ENCODE measurements at places on chromosomes 4 and X.

DNA sequence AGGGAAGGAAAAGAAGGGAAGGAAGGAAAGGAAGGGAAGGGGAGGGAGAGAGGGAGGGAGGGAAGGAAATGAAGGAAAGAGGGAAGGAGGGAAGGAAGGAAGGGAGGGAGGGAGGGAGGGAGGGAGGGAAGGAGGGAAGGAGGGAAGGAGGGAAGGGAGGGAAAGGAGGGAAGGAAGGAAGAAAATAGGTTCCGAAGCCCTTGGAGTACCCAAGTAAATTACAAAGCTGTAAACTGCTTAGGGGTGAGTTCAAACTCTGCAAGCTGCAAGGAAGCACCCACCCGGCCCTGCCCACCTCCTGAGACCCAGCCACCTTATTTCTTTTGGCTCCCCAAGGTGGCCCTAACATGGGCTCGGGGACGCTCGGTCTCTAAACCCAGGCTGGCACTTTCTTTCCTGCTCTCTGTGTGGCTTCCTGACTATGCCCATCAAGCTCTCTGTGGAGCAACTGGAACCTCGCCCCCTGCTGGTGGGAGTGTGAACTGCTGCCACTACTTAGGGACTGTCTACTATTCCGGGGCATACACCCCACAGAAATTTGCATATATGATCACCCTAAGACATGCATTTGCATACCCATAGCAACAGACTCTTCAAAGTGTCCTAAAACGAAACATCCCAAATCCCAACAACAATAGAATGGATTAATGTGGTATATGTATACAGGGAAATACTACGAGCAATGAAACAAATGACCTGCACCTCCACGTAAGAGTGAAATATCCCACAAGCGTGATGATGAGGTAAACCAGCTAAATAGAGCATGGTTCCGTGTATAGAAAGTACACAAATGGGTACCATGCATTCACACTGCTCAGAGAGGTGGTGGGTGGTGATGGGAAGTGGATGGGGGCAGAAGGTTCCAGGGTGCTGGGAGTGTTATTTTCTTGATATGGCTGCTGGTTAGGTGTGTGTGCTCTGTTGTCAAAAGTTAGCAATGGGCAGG lies 151.7 kb upstream of the TBL1X start:
- no peak for DNase-seq

DNA sequence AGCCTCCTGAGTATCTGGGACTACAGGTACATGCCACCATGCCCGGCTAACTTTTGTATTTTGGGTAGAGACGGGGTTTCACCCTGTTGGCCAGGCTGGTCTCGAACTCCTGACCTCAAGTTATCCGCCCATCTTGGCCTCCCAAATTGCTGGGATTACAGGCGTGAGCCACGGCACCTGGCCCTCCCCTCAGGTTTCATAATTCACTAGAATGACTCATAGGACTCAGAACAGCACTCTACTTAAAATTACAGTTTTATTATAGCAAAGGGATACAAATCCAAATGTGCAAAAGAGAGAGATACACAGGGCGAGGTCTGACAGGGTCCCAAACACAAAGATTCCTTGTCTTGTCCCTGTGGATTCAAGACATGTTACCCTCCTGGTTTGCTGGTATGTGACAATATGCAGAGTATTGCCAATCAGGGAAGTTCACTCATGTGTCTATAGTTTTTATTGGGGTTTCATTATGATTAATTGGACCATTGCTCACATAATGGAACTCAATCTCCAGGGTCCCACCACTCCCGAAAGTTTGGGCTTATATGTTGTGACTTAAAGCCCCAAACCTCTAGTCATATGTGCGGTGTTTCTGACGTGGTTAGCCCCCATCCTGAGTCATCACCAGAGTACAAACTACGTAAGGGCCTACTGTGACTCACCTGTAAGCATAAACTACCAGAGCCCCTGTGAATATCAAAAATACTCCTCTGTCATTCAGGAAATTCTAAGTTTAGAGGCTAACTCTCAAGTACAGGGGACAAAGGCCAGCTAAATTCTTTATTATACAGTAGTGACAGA lies 5.2 kb downstream of the YIPF6 start:
- no peak for DNase-seq

DNA sequence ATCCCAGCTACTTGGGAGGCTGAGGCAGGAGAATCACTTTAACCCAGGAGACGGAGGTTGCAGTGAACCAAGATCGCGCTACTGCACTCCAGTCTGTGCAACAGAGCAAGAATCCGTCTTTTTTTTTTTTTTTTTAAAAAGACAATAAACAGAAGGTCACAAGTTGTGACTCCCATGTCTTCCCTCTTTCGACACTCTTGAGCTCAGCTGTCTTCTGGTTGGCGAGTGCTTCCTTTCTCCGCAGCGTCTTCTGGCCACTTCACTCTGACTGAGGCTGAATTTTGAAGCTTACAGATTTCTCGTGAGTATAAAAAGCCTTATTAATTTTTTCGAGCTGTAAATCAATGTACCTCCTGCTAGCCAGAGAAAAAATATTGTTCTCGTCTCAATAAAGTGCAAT lies 124.9 kb downstream of the STOX2 start:
- DNase-seq, result no peak

- no peak for DNase-seq
Measured at GRCh38 chrX:109125304-109125703, 356.6 kb downstream of the GUCY2F start.

- DNase-seq, result no peak
Measured at GRCh38 chr4:37245391-37245954, 930 bp downstream of the NWD2 start.

GRCh38 chr4:4858527-4859324 lies 739 bp upstream of the MSX1 start:
- DNase-seq, result no peak

DNA sequence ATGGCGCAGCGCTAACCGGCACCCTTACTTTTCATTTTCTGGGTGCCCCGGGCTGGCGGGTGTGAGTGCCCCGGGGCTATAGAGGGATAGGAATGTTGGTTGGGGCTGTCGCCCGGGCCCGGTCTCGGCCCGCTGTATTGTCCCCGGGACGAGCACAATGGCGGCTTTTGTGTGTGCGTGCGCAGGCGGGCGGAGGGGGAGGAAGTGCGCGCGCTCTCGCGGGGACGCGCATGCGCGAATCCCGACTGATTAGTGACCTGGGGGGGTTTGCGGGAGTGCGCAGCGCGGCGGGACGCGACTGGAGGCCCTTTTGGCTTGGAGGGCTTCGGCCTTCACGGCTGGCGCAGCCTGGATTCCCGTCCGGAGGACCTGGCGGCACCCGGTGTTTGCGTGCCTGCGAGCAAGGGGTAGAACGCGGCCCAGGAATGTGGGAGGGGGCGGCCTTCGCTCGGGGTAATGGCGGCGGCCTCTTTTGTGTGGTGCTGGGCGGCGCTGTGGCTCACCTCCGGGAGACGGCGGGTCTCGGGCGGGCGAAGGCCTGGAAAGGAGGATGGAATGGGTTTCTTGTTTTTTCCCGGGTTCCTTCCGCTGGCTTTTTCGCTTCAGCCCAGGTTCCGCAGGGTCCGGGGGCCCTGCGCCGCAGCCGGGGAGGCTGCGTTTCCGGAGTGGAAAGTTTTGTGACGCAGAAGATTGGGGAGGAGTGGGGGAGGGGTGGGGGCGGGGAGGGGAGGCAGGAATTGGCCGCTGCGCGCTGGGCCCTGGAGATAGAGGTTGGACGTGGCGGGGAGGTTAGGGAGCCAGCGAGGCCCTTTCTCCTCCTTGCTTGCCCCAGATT lies 618 bp downstream of the DDX3X start:
- DNase-seq, result no peak

GRCh38 chrX:101385795-101386541 lies at the start of gene BTK:
Gene BTK (minus strand): TSS chrX:101386191. CDS start chrX:101375284, 10,907 bp downstream.
- DNase-seq, result no peak

- DNase-seq, result no peak
Measured at GRCh38 chr4:52555356-52555716, 103.8 kb downstream of the USP46 start.

- no peak for DNase-seq
Measured at GRCh38 chr4:140242357-140243277, 88.6 kb upstream of the MAML3 start.

- DNase-seq, result no peak
Measured at GRCh38 chrX:78822157-78822690, 74.7 kb downstream of the LPAR4 start.

- no peak for DNase-seq
Measured at GRCh38 chr4:173365359-173365996, 5.3 kb upstream of the SAP30 start.

DNA sequence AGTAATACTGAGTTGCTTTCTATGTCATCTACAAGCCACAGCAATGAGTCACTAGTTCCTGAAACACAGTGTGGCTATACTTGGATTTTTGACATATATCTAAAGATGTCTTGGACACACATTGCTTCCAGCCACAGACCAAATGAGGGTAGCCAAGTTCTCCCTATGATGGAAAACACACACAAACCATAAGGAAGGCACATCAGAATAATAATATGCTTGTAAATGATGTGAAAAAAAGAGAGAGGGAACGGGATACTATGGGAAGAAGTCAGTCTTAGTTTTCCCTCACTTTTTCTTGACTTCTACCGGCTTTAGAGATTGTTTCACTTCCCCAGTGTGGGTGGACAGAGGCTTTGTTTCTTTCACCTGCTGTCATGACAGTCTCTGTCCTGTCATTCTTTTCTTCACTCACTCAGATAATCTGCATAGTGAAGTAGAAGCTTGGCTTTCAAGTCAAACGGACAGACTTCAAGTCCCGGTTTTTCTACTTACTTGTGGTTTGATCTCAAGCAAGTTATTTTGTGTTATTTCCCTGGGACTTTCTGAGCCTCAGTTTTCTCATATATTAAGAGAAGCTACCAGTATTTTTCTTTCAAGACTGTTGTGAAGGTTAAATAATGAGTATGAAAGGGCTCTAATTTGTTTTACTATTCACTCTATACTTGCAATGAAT lies 34.7 kb downstream of the P2RY10 start:
- no peak for DNase-seq

- no peak for DNase-seq
Measured at GRCh38 chr4:184824081-184824775, 1.5 kb downstream of the ACSL1 start.

- DNase-seq, result no peak
Measured at GRCh38 chr4:117135634-117136354, 50.4 kb upstream of the TRAM1L1 start.

GRCh38 chrX:13699183-13699826 lies 10.4 kb downstream of the RAB9A start:
- DNase-seq, result no peak

GRCh38 chrX:129843209-129843458 lies 552 bp downstream of the ZDHHC9 start:
- no peak for DNase-seq

DNA sequence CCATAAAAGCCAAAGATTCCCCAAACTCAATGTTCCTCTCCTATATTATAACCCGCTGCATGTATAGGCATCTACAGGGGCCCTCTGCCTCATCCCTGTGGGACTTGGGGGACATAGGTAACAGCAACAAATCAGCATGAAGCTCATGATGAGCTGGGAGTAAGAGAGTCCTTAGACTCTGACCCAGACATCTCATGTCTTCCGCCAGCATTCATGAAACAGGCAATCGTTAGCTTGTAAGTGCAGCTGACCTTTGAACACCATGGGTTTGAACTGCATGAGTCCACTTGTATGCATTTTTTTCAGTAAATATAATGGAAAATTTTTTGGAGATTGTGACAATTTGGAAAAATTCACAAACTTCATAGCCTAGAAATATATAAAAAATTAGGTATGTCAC lies 10.4 kb upstream of the SCOC start:
- DNase-seq, result no peak

DNA sequence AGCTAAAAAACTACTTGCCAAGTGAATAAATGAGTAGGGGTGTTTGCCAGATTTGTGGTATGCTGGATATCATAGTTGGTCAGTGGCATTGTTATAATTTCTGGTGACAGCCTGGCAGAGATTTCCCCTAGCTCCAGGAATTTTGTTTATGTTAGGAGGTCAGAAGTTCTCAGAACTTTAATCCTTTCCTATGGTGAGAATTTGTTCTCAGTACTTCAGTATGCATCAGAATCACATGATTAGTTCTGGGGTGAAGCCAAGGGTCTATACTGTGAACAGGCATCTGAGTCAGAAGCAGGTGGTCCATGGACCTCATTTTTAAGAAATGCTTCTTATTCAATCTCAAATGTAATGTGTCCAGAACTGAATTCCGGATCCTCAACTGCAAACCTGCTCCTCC lies 10.5 kb downstream of the RASSF6 start:
- no peak for DNase-seq

DNA sequence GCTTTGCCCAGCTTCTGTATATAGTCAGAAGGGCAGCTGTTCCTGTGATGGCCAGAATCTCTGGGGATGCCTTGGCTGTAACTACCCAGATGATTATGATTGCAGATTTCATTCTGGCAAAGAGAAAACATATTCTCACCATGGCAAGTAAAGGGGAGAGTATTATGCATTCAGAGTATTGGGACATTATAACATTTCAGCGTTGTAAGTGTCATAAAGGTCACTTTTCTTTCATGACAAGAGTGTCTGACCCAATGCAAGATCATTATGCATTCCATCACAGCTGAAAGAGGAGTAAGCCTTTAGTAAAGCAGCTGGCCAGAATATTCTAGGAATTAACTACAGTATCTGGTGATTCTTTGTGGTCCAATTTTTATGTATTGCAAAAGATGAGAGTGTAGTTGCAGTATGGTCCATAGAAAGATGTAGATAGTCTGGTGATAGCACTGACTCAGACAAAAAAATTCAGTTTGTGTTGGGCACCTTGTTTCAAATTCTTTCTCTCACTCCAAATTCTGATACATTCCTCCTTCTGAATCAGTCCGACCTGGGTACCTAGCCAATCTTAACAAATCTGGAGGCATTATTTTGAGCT lies 2366.3 kb downstream of the PCDH7 start:
- DNase-seq, result no peak

- no peak for DNase-seq
Measured at GRCh38 chr4:125072269-125072668, 242.5 kb upstream of the FAT4 start.

- DNase-seq, result no peak
Measured at GRCh38 chrX:12890467-12890866, 16.0 kb upstream of the TLR8 start.

DNA sequence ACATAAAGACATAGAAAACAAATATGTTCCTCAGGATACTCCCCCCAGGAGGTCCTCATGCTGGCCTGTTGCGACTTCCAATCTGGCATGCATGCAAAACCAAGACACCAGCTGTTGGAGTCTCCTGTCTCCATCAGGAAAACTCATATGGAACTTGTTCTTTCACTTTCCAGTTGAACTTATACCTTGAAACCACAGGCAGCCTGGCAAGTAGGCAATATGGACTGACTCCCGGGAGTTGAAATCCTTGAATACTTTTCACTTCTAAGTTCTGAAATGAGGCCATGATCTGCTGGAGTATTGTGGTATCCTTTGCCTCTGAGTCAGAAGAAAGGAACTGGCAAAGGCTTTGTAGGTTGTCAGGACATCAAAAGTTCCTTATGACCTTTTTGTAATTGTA lies 444.2 kb downstream of the IDS start:
- no peak for DNase-seq

- peak; percentile 44 for DNase-seq
Measured at GRCh38 chr4:139656614-139657486, 8.8 kb upstream of the MGST2 start.

Data from NCI-H2081 treated with DMSO at 0.1 percent for 48 hours (cell line).